ENCODE measurements at places on chromosomes 5 and 9. TPM values are rescaled to one million over a fixed set of nuclear protein-coding genes. Genes with fewer than 3 reads are reported as not detected.

The IGIP gene
- total RNA-seq = 1.6 TPM

The IFNA17 gene
- not detected for total RNA-seq

The LVRN gene
- not detected for total RNA-seq

The HMMR gene
- total RNA-seq = 57.0 TPM

The OCLN gene
- total RNA-seq = 24.4 TPM

The DENND4C gene
- total RNA-seq = 36.7 TPM

The RGS7BP gene
- total RNA-seq = not detected

The PCDHA9 gene
- total RNA-seq = not detected

The TNC gene
- total RNA-seq = 151 TPM

The PCDHGC4 gene
- total RNA-seq = 0.69 TPM

The SPDL1 gene
- 167 TPM for total RNA-seq

The AK8 gene
- not detected for total RNA-seq

The CD72 gene
- 0.05 TPM for total RNA-seq

The PCDHGC3 gene
- 88.4 TPM for total RNA-seq

The GMCL2 gene
- not detected for total RNA-seq

The RBM18 gene
- 12.6 TPM for total RNA-seq

The ZNF354C gene
- 0.32 TPM for total RNA-seq

The TMEM174 gene
- not detected for total RNA-seq

The CAPSL gene
- total RNA-seq = 0.62 TPM

The ANKRA2 gene
- total RNA-seq = 17.9 TPM

The CDC20B gene
- total RNA-seq = not detected

The HAVCR2 gene
- total RNA-seq = 3.9 TPM

The FCN2 gene
- not detected for total RNA-seq

The FST gene
- 0.99 TPM for total RNA-seq

The PBX3 gene
- total RNA-seq = 53.0 TPM

The GABRG2 gene
- total RNA-seq = not detected

All from M059J (cell line).